Heart left ventricle (tissue), 16 donors: ENCODE measurements at places on chromosomes 4 and X. TPM values are rescaled to one million over a fixed set of nuclear protein-coding genes. Genes with fewer than 3 reads are reported as not detected.

GRCh38 chr4:96183611-96184010 lies 343.7 kb downstream of the PDHA2 start:
- H3K4me1 ChIP-seq = no peaks in the 10 kb centered on the region

DNA sequence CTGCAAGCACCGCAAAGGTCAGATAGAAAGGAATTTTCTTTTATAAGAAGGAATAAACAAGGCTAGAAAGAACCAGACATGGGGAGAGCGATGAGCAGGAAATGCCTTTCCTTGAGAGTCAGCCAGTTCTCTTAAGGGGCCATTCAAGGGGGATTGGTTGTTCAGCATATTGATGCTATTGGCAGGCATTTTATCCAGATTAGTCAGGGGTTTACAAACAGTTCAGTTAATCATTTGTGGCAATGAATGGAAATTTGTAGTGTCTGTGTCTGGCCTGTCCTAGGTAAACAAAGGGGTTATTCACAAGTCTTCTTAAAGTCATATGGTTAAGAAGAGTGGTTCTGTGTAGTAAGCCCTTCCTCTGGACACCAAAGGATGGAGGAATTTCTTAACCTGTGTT lies 184.7 kb upstream of the FRMPD4 start:
- H3K4me1 ChIP-seq = no peaks in the 10 kb centered on the region
- no peak for DNase-seq
- no peak overlapping the region for H3K4me3 ChIP-seq
- H3K27me3 ChIP-seq = no peaks in the 10 kb centered on the region
- H3K36me3 ChIP-seq = no peaks in the 10 kb centered on the region

GRCh38 chr4:52997132-52997416 lies 135.0 kb downstream of the RASL11B start:
- no peak overlapping the region for H3K4me3 ChIP-seq
- H3K27me3 ChIP-seq = no peaks in the 10 kb centered on the region
- H3K36me3 ChIP-seq = no peaks in the 10 kb centered on the region
- H3K4me1 ChIP-seq = peaks cover 15% of the 10 kb centered on the region
- DNase-seq = no peak

DNA sequence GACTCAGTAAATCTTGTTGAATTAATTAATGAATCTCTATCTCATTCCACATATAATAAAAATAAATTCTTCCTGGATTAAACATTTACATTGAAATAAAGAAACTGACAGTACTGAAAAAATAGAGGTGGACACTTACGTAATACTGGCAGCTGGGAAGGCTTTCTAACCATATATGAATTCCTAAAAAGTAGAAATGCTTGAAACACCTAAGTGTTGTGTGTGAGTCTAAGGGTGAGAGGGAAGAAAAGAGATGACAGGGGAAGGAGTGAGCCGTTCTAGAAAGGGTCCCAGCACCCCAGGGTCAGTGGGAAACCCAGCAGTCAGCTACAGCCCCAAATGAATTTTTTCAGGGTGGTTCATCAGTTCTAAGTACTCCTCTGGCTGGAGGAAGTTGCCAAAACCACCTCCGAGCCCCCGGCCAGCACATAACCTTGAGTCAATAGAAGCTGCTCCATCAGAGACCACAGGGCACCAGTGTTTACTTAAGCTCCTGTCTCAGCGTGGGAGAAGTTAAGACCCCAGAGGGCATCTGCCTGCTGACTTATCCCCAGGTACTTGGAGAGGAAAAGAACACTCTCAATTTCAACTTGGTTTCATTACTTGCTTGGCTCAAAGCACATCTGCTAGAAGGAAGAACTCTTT lies 18.3 kb downstream of the GAB3 start:
- H3K4me1 ChIP-seq = peaks cover 100% of the 10 kb centered on the region
- H3K27ac ChIP-seq = peak overlapping the region; percentile 58
- DNase-seq = no peak
- no peaks in the 10 kb centered on the region for H3K36me3 ChIP-seq

DNA sequence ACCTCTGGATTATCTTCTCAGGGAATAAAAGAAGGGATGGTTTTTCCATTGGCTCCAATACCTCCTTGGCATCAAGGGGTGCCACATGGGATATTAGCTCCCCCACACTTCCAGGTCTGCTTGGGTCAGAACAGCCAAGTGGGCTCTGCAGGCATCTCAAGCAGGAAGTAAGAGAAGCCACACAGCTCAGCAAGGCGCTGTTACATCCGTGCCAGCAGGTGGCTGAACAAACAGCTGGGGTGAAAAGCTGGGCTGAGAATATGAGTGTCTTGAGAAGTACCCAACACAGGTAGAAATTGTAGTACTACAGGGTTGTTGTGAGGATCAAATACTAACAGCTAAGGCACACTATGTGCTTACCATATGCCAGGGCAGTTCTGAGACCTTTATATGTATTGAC lies 76.7 kb upstream of the TMEM150C start:
- H3K4me3 ChIP-seq = no peak overlapping the region
- DNase-seq = no peak
- no peaks in the 10 kb centered on the region for H3K4me1 ChIP-seq
- H3K36me3 ChIP-seq = peaks cover 3% of the 10 kb centered on the region

DNA sequence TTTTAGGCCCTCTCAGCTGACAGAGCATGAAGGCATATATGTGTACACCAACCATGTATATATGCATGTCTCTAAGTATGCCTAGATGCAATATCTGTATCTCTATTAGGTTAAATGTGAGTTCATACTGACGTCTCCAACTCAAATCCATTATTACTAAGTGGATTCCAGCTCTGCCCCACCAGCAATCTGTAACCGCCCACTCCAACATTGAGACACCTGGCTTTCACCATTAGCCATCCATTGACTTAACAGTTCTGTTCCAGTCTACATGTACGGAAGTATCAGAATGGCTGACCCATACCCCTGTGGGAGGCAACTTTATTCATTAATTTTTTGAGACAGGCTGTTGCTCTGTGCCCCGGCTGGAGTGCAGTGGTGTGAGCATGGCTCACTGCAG lies 15.0 kb upstream of the SH3TC1 start:
- H3K4me3 ChIP-seq = no peak overlapping the region
- peaks cover 66% of the 10 kb centered on the region for H3K4me1 ChIP-seq

- H3K27ac ChIP-seq = no peak overlapping the region
- no peaks in the 10 kb centered on the region for H3K36me3 ChIP-seq
- no peaks in the 10 kb centered on the region for H3K27me3 ChIP-seq
- no peaks in the 10 kb centered on the region for H3K4me1 ChIP-seq
- no peak overlapping the region for H3K4me3 ChIP-seq
- DNase-seq = no peak
Measured at GRCh38 chr4:114005569-114006442, 26.4 kb upstream of the ARSJ start.

DNA sequence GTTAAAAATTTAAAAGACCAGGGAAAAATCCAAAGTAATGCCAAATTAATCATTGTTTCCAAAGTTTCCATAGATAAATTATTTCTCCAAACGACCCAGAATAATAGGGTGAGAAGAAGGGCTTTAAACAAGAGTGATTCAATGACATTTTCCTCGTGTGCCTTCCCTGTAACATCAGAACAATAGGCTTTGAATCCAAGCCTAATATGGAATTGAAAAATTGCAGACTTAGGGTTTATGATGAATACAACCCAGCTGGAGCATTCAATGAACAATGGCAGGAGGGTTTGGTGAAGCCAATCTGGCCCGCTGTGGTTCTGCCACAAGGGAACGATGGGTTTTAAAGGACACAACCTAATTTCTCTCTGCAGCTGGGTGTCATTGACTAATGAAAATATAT lies 94.2 kb downstream of the CBLL2 start:
- H3K4me3 ChIP-seq = no peak overlapping the region
- H3K27me3 ChIP-seq = no peaks in the 10 kb centered on the region
- no peaks in the 10 kb centered on the region for H3K36me3 ChIP-seq
- H3K27ac ChIP-seq = no peak overlapping the region
- no peaks in the 10 kb centered on the region for H3K4me1 ChIP-seq
- no peak for DNase-seq

DNA sequence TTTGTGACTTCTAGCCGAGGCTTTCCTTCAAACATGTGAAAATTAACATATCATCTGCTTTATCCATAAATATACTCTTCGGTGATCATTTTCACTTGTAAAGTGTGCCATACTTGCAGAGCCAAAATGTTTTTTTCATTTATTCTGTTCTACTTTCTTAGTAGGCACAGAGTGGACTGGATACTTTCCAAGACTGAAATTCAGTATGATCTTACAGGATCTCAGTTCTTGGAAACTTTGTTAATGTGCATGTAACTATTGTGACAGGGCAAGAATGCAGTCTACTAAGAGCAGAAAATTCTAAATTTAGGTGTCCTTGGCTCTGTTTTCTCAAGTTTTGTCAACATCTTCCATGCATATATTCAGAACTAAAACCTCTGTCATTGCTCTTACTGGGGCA lies 284.9 kb downstream of the TEX13A start:
- H3K4me3 ChIP-seq = no peak overlapping the region
- no peaks in the 10 kb centered on the region for H3K4me1 ChIP-seq
- H3K36me3 ChIP-seq = no peaks in the 10 kb centered on the region
- no peaks in the 10 kb centered on the region for H3K27me3 ChIP-seq
- H3K27ac ChIP-seq = no peak overlapping the region
- DNase-seq = no peak

DNA sequence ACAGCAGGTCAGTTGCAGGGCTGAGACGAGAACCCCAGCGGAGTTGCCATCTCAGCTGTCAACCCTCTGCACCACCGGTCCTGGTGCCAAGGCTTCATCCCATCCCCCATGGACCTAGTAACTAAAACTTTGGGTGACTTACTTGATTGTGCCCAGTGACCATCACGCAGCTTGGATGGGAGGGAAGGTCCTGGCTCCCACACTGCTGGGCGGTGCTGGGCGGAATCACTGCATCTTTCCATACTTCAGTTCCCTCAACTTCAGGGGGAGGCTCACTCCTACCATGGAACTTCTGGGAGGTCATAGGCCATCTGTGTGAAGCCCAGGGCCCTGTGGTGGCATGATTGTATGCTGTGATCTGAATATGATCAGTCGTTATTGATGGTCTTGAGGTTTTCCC lies 26.2 kb upstream of the JAKMIP1 start:
- DNase-seq = no peak
- no peaks in the 10 kb centered on the region for H3K4me1 ChIP-seq
- peaks cover 10% of the 10 kb centered on the region for H3K27me3 ChIP-seq
- no peak overlapping the region for H3K27ac ChIP-seq

DNA sequence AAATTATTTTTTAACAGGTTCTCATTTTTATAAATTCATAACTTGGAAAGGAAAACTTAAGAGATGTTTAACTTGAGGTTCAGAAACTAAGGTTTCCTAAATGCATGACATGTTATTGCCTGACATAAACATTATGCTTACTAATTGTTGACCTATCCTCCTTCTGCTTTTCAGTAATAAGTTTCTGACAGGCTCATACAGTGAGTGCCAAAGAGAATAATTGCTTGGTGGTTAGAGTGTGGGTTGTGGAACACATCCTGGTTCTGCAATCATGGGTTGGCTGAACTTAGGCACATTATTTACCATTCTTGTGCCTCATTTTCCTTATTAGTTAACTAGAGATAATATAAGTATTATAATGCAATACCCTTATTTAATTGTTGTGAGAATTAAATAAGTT lies 56.5 kb downstream of the BMPR1B start:
- no peak overlapping the region for H3K27ac ChIP-seq
- H3K4me3 ChIP-seq = no peak overlapping the region
- H3K36me3 ChIP-seq = no peaks in the 10 kb centered on the region
- H3K27me3 ChIP-seq = no peaks in the 10 kb centered on the region

GRCh38 chr4:37422102-37422501 lies 177.6 kb downstream of the NWD2 start:
- H3K27ac ChIP-seq = no peak overlapping the region
- H3K36me3 ChIP-seq = no peaks in the 10 kb centered on the region
- no peak for DNase-seq
- H3K4me3 ChIP-seq = no peak overlapping the region
- H3K4me1 ChIP-seq = no peaks in the 10 kb centered on the region
- H3K27me3 ChIP-seq = no peaks in the 10 kb centered on the region

DNA sequence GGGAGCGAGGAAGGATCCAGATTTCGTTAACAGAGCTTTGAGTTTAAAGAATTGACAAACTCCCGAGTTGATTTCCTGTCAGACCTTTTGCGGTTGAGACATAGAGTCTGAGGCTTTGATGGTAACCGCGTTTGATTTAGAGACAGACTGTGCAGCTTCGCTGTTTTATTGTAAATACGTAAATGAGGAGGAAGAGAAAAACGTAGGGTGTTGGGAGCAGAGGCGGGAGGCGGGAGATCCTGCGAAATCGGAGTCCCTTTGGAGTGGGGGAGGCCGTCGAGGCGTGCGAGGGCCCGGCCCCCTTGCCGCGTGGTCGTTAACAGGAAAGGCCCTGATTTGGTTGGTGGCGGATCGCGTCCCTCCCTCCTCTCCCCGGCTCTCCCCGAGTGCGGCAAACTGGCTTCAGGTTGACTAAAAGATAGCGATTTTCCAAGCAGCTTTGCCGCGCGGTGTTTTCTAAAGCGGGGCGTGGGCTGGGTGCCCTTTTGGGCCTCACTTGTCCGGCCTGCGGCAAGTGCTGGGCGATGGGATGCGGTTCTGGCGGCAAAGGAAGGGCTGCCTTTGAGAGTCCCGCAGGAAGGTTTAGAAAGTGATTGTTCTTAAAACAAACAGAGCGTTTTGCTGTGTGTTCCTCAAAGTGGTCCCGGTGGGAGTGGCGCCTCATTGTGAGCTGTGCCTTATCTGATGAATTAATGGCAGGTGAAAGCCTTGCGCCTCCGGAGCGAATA lies 857 bp downstream of the SCML1 start:
- no peaks in the 10 kb centered on the region for H3K4me1 ChIP-seq
- H3K4me3 ChIP-seq = peak overlapping the region; percentile 67
- H3K27me3 ChIP-seq = no peaks in the 10 kb centered on the region
- H3K27ac ChIP-seq = peak overlapping the region; percentile 29

GRCh38 chr4:68906780-68907137 lies 44.8 kb downstream of the UGT2A3 start:
- no peak for DNase-seq
- no peak overlapping the region for H3K4me3 ChIP-seq
- no peaks in the 10 kb centered on the region for H3K4me1 ChIP-seq

- H3K27ac ChIP-seq = no peak overlapping the region
- no peaks in the 10 kb centered on the region for H3K27me3 ChIP-seq
- no peak overlapping the region for H3K4me3 ChIP-seq
- no peaks in the 10 kb centered on the region for H3K4me1 ChIP-seq
- H3K36me3 ChIP-seq = peaks cover 2% of the 10 kb centered on the region
- DNase-seq = no peak
Measured at GRCh38 chrX:43718546-43718945, 62.4 kb downstream of the MAOA start.

- H3K27ac ChIP-seq = no peak overlapping the region
- H3K4me1 ChIP-seq = no peaks in the 10 kb centered on the region
- H3K27me3 ChIP-seq = no peaks in the 10 kb centered on the region
- DNase-seq = no peak
- no peak overlapping the region for H3K4me3 ChIP-seq
Measured at GRCh38 chr4:26687728-26688127, 103.8 kb downstream of the TBC1D19 start.

- no peaks in the 10 kb centered on the region for H3K27me3 ChIP-seq
- H3K27ac ChIP-seq = no peak overlapping the region
- no peaks in the 10 kb centered on the region for H3K4me1 ChIP-seq
- DNase-seq = no peak
- no peak overlapping the region for H3K4me3 ChIP-seq
Measured at GRCh38 chr4:189060104-189060503, 880.6 kb upstream of the FRG1 start.

MAGEE1 gene
- 2.9 TPM for total RNA-seq

STX18 gene
- 23.1 TPM for total RNA-seq

JAKMIP1 gene
- not detected for total RNA-seq

CXCL10 gene
- total RNA-seq = 0.47 TPM

KCTD8 gene
- not detected for total RNA-seq
